ENCODE measurements at places on chromosomes 2 and 18.

DNA sequence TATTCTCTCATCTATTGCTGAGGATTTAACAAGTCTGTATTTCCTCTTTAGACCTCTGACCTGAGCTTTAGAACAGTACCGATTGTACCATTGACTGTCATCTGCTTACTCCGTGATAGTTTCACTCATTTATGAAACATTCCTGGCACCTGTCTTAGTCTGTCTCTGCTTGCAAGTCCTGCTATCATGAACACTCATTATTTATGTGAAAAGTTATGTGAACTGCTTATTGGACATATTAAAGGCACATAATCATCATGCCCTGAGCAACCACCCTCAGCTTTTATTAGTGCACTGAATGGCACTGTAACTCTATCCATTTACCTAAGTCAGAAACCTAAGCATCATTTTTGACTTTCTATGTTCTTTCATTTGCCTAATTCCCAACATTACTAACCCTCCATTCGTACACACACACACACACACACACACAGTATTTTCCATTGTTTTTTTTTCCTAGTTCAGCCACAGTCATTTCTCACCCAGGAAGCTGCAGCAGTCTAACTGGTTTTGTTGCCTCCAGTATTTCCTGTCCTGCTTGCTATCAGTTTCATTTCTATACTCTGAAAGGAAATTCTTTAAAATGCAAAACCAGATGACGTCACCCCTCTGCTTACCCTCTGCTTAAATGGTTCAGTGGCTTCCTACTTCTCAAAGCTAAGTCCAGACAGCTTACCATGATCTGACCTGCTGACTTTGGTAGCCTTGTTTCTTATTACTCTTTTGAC, 146.1 kb downstream of the HAUS1 start:
- peak; percentile 41 for DNase-seq

GRCh38 chr2:239114119-239114581, 266.3 kb downstream of the TWIST2 start:
- no peak for DNase-seq

DNA sequence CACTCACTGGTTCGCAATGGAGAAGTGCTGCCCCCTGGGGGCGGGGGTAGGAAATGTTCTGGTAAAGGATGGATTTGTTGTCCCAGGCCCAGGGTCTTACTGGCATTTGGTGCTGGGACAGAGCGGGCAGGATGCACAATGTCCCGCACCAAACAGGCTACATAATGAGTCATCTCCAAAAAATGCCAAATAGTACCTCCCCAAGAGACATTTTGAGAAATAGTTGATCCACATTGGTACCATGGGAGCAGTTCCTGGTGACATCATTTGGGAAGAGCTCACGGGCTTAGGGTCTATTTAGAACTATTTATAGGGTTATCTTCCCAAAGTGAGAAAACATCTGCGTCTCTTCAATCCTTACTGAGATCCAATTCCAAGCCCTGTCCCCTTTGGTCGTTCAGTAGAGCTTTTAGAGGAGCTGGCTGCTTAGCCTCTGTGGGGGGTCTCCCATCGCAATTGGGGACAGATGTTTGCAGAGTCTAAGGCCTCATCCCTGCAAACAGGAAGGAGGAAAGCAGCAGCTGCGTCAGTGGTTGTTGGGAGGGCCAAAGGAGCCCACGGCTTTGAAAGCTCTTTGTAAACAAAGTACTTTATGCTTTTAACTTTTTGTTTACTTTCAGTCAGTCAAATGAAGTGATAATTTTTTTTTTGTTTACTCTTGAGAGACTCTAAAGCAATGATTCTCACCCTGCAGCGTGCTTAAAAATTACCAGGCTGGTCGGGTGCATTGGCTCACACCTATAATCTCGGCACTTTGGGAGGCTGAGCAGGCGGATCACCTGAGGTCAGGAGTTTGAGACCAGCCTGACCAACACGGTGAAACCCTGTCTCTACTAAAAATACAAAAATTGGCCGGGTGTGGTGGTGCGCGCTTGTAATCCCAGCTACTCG, 49.3 kb downstream of the GREB1 start:
- peak; percentile 69 for DNase-seq

- DNase-seq, result no peak
Observed at GRCh38 chr18:78782951-78783563, 196.6 kb upstream of the SALL3 start.

DNA sequence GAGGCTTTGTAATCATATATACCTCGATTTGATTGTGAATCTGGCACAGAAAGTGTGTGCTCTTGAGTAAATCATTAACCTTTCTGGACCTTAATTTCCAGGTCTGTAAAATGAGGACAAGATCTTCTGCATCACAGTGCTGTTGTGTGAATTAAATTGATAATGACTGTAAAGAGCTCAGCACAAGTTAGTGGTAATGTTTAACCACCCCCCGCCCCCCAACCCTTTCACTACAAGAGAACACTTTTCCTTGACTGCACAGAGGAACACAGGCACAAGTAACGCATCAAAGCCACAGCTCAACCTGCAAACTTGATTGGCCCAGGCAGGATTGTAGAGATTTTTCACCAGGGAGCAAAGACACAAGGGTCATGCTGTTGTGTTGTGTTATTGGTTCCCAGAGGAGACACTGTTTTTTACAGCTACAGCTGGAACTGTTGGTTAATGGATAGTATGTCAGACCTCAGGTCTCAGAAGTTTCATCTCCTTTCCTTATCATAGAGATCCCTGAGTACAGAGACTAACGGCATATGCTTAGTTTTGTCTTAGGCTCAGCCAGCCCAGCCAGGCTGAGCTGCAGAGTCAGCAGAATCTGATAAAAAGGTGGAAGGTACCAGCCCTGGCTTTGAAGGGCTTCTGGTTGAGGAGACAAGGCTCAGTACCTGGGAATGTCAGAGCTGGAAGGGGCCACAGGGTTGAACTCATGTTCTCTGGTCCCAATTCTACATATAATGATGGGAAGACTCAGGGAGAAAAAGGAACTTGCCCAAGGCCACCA, 10.6 kb downstream of the SETBP1 start:
- DNase-seq, result no peak

GRCh38 chr18:63144748-63145147, 174.8 kb downstream of the BCL2 start:
- DNase-seq, result no peak

DNA sequence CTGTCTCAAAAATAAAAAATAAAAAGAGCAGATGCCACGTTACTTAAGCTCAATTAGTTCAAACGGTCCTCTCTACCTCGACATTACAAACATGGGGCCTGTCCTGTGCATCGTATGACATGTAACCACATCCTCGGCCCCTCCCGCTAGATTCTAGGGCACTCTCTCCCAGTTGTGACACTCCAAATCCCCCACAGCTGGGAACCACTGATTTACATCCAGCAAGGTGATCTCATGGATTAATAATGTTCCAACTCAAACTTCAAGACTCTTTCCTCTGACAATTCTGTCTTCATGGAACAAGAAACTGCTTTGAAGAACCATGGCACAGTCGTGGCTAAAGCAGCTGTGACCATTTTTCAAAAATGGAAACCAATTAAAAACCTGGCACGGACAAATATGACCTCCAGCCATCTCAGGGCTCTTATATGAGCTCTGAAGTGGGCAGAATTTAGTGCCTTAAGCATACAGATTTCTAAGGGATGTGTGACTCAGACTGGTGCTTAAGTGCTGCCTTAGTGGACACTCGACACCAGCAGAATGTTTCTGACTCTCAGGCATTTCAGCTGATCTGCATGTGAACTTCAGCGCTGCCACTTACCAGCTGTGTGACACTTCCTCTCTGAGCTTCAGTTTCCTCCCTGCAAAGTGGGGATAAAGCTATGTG, 31.7 kb upstream of the ASAP2 start:
- DNase-seq, result no peak

- DNase-seq, result no peak
Observed at GRCh38 chr18:55119434-55119833, 160.2 kb upstream of the CCDC68 start.

- DNase-seq, result no peak
Observed at GRCh38 chr2:65607662-65608305, 175.4 kb upstream of the SPRED2 start.

GRCh38 chr2:74915743-74916142, 42.7 kb upstream of the POLE4 start:
- DNase-seq, result no peak

- DNase-seq, result no peak
Observed at GRCh38 chr18:34321066-34321465, 96.4 kb upstream of the NOL4 start.

- no peak for DNase-seq
Observed at GRCh38 chr2:96537734-96538486, 1.4 kb downstream of the ARID5A start.
